ENCODE measurements at places on chromosomes 3 and 15.
A peak's percentile ranks its signal among the peaks of the same experiment; 100 is the strongest.

GRCh38 chr15:81858586-81858985 lies 187.2 kb downstream of the MEX3B start:
- H3K27me3 ChIP-seq, result no peaks in the 10 kb centered on the region
- H3K4me3 ChIP-seq, result no peak overlapping the region
- no peak overlapping the region for H3K27ac ChIP-seq
- H3K36me3 ChIP-seq, result no peaks in the 10 kb centered on the region
- no peaks in the 10 kb centered on the region for H3K4me1 ChIP-seq

GRCh38 chr15:70494852-70495571 lies 268.3 kb downstream of the UACA start:
- peaks cover 62% of the 10 kb centered on the region for H3K4me1 ChIP-seq
- peaks cover 91% of the 10 kb centered on the region for H3K27me3 ChIP-seq
- H3K27ac ChIP-seq, result peak overlapping the region; percentile 9

DNA sequence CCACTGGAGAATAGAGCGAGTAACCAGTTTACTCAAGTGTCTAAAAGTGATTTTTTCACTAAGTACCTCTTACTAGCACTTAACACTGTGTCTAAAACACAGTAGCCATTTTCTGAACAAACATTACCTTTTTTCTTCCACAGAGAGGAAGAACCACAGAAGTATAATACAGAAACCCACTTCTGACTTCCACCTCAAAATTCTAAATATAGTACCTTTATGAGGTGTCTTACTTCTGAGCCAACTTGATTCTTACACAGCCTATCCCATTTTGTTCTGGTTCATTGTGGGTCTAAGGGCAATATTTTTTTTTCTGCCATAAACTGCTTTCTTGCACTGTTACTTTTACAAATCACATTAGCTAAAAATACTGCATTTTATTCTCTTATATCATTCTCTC lies 821.0 kb downstream of the FHIT start:
- no peaks in the 10 kb centered on the region for H3K36me3 ChIP-seq
- H3K4me1 ChIP-seq, result peaks cover 23% of the 10 kb centered on the region
- no peaks in the 10 kb centered on the region for H3K27me3 ChIP-seq
- H3K4me3 ChIP-seq, result no peak overlapping the region
- no peak overlapping the region for H3K27ac ChIP-seq
- DNase-seq, result no peak

DNA sequence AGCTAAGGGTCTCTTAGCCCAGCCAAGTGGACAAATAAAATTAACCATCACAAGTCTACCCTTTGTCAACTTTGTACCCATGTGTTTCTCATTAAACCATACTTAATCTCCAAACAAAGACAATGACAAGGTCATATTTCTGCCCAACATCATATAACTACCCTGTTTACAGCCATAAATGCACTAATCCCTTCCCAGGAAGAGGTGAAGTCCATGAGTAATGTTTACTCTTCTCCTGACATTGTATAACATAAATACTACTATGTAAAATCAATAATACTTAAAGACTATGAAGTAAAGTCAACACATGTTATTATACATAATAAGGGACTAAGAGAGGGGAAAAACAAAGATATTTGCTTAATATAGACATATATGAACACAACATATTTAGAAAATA lies 38.5 kb upstream of the FAN1 start:
- H3K4me3 ChIP-seq, result no peak overlapping the region
- H3K4me1 ChIP-seq, result no peaks in the 10 kb centered on the region
- no peak overlapping the region for H3K27ac ChIP-seq
- H3K36me3 ChIP-seq, result no peaks in the 10 kb centered on the region
- DNase-seq, result no peak
- H3K27me3 ChIP-seq, result peaks cover 7% of the 10 kb centered on the region

- no peak for DNase-seq
- H3K4me3 ChIP-seq, result no peak overlapping the region
- no peak overlapping the region for H3K27ac ChIP-seq
- no peaks in the 10 kb centered on the region for H3K27me3 ChIP-seq
- peaks cover 7% of the 10 kb centered on the region for H3K36me3 ChIP-seq
Measured at GRCh38 chr15:85615930-85616329, 178.8 kb downstream of the KLHL25 start.

- no peak overlapping the region for H3K4me3 ChIP-seq
- DNase-seq, result no peak
- no peak overlapping the region for H3K27ac ChIP-seq
- H3K4me1 ChIP-seq, result peaks cover 68% of the 10 kb centered on the region
Measured at GRCh38 chr15:85403745-85404144, 23.3 kb downstream of the AKAP13 start.

GRCh38 chr3:171313702-171314101 lies 146.5 kb downstream of the TNIK start:
- H3K36me3 ChIP-seq, result peaks cover 8% of the 10 kb centered on the region
- H3K4me3 ChIP-seq, result no peak overlapping the region
- DNase-seq, result no peak
- peaks cover 27% of the 10 kb centered on the region for H3K4me1 ChIP-seq
- no peak overlapping the region for H3K27ac ChIP-seq

DNA sequence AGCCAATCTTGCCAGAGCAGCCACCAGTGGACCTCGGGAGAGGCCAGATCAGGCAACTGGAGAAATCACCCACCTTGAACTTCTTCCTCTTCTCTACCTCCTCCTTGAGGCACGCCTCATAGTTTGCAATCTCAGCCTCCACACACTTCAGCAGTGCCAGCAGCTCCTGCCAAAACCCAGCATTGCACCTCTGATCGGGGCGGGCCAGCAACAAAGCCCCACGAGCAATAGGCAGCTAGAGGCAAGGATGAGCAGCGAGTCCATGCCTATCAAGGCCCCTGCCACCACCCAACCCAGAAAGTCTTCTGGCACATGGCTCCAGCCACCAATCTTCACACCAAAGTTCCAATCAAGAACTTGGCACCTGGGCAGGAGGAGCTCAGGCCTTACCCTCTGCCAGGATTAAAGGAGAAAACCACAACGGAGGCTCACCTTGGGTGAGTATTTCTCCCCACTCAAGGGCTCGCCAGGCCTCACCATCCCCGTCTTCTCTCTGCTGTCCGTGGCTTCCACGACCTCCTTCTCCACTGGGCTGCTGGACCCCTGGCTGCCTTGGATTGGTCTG lies 42.1 kb downstream of the SEMA3G start:
- peaks cover 44% of the 10 kb centered on the region for H3K36me3 ChIP-seq
- no peak overlapping the region for H3K4me3 ChIP-seq
- no peak for DNase-seq
- H3K27ac ChIP-seq, result peak overlapping the region; percentile 5

DNA sequence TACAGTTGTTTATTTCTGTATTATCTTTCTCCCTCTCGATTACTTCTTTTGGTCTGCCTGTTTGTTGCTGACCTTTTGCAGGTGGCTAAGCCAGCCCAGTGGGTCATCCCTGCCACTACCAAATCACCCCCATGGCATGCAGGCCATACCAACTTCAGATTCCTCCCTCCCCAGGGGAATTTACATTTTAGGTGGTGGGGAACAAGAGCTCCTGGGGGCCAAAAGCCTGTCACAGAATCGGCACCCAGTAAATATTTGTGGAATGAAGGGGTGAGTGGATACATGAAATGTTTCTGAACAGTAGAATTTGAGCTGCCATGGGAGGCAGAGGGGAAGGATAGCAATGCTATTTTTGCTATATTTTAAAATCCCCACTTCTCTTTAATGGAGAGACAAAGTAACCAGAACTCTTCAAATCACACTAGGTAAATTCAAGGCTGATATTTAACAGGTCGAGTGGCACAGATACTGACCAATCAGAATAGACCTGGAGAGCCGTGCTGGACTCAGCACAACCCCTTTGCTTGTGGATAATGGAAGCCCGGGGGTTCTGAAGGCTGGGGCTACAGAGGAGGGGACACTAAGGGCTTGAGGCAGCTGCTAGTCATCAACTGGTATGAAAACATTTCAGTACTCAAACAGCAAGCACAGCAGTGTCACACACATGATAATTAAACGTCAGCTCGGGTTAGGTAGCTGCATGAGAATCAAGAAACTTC lies 54.3 kb upstream of the SMAD3 start:
- H3K4me3 ChIP-seq, result no peak overlapping the region
- peaks cover 6% of the 10 kb centered on the region for H3K4me1 ChIP-seq
- peaks cover 16% of the 10 kb centered on the region for H3K27me3 ChIP-seq
- no peak overlapping the region for H3K27ac ChIP-seq

- no peaks in the 10 kb centered on the region for H3K4me1 ChIP-seq
- H3K27me3 ChIP-seq, result no peaks in the 10 kb centered on the region
- DNase-seq, result no peak
- H3K27ac ChIP-seq, result no peak overlapping the region
Measured at GRCh38 chr3:88988906-88989305, 118.5 kb upstream of the EPHA3 start.

DNA sequence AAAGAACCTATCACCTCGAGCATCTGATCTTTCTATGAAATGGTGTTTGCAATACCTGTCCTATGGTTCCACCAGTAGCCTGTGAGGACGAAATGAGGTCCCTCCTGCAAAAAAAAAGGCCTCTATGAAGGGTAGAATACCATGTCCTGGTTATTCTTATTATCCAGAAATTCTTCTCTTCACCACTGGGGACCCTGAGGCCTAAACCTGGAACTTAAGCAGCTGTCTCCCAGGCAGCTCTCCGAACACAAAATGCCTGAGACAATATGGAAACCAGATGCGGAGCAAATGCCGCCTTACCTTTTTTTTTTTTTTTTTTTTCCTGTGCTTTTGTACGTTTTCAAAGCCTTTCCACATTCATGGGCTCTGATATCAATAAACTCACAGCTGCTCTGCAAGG lies 62.1 kb upstream of the WNT5A start:
- H3K27ac ChIP-seq, result no peak overlapping the region
- DNase-seq, result no peak
- H3K36me3 ChIP-seq, result no peaks in the 10 kb centered on the region
- H3K4me1 ChIP-seq, result no peaks in the 10 kb centered on the region
- no peak overlapping the region for H3K4me3 ChIP-seq

DNA sequence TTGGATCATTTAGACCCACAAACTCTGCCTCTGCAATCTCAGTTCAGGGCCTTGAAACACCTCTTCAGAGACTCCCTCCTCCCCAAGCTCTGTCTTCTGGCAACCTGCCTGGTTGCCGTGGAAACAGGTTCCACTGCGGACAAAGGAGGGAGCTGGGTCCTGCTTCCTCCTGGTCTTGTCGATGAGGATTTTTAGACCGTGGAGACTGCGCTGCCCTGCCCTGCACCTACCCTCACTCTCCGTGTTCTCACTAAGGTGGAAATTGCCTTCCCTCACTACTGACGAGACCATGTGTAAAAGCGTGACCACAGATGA lies at the start of gene RTP1:
TSS of gene RTP1 (plus strand) at position 152 of the 315 bp plus-strand sequence. CDS start at position 182, 30 bp downstream.
- peaks cover 42% of the 10 kb centered on the region for H3K27me3 ChIP-seq
- no peaks in the 10 kb centered on the region for H3K36me3 ChIP-seq
- H3K4me3 ChIP-seq, result no peak within 1 kb of the TSS
- no peaks in the 10 kb centered on the region for H3K4me1 ChIP-seq

- no peak overlapping the region for H3K27ac ChIP-seq
- H3K36me3 ChIP-seq, result no peaks in the 10 kb centered on the region
- no peak for DNase-seq
- H3K4me3 ChIP-seq, result no peak overlapping the region
- H3K27me3 ChIP-seq, result peaks cover 8% of the 10 kb centered on the region
Measured at GRCh38 chr3:112685420-112685819, 44.5 kb upstream of the CCDC80 start.

DNA sequence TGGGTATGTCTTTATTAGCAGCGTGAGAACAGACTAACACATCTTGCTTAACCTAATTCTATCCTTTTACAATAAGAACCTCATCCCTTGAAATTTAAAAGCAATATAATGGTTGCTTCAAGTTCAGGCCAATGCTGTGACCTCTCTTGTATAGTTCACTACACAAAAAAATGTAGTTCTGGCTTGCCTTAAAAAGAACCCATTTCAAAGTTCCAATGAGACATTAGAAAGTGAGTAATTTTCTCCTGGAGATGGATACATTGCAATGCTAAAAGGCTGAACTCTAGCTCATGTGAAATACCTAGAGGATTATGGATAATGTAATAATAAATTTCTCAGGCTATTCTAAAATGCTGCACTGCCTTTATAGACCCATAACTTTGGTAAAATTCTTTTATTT lies 47.8 kb downstream of the ATP13A4 start:
- H3K4me3 ChIP-seq, result no peak overlapping the region
- no peaks in the 10 kb centered on the region for H3K4me1 ChIP-seq
- H3K27ac ChIP-seq, result no peak overlapping the region
- H3K27me3 ChIP-seq, result no peaks in the 10 kb centered on the region
- no peaks in the 10 kb centered on the region for H3K36me3 ChIP-seq
- DNase-seq, result no peak

DNA sequence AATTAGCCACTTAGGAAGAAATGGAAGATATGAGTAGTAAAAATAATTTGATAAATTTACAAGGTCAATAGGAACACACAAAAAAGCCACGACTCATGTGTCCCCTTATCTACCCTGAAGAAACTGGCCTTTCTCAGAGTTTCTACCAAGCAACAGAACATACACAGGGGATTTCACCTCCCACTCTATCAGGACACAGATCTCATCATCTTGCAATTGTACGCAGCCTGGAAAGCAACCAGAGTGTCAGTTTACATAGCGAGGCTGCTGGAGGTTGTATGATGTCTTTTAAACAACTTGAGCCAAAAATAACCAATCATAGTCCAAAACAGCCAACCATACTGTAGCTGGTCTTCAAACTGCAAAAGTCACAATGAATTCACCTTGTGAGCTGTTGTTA lies 19.7 kb upstream of the LMOD3 start:
- no peak overlapping the region for H3K4me3 ChIP-seq
- H3K27ac ChIP-seq, result no peak overlapping the region
- DNase-seq, result no peak
- H3K27me3 ChIP-seq, result peaks cover 15% of the 10 kb centered on the region
- H3K4me1 ChIP-seq, result no peaks in the 10 kb centered on the region

- no peak for DNase-seq
- H3K27me3 ChIP-seq, result no peaks in the 10 kb centered on the region
- H3K27ac ChIP-seq, result no peak overlapping the region
- no peak overlapping the region for H3K4me3 ChIP-seq
Measured at GRCh38 chr15:70092464-70093027, 5.2 kb downstream of the TLE3 start.

- no peak overlapping the region for H3K4me3 ChIP-seq
- H3K27me3 ChIP-seq, result peaks cover 18% of the 10 kb centered on the region
- no peaks in the 10 kb centered on the region for H3K36me3 ChIP-seq
- no peak for DNase-seq
- H3K4me1 ChIP-seq, result no peaks in the 10 kb centered on the region
Measured at GRCh38 chr3:184099806-184100686, 3.2 kb downstream of the HTR3E start.
